ENCODE measurements at places on chromosomes 5 and 9.

- DNase-seq: no peak
These were observed 216.4 kb upstream of the CYLC2 start for GRCh38 chr9:102778746-102779145.

DNA sequence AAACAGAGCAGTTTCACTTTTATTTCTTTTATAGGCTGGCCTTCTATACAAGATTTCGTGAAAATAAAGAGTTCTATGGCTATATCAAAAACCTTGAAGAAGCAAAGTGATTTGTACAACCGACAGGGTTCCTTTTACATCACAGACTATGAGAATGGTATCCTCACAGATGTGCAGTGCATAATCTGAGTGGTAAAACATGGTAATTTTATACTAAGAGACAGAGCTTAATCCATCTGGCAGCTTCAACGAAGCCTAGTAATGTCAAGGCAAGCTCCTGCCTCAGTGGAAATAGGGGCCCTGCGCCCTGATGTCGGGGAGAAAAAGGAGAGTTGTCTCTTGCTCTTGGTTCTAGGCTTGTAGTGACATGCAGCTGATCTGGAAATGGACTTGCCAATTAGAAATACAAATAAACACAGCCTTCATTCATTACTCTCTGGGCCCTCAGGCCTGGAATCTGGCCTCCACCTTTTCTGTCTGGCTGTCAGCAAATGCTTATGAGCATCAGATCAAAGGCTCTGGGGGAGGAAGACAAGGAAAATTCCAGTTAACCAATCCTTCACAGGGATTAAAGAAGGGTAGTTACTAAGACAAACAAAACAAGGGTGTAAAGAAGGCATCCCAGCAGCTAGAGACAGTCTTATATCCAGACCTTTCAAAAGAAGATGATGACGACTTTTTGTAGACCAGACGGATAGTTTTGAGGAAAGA, 33.6 kb upstream of the TRIM32 start:
- DNase-seq: no peak

DNA sequence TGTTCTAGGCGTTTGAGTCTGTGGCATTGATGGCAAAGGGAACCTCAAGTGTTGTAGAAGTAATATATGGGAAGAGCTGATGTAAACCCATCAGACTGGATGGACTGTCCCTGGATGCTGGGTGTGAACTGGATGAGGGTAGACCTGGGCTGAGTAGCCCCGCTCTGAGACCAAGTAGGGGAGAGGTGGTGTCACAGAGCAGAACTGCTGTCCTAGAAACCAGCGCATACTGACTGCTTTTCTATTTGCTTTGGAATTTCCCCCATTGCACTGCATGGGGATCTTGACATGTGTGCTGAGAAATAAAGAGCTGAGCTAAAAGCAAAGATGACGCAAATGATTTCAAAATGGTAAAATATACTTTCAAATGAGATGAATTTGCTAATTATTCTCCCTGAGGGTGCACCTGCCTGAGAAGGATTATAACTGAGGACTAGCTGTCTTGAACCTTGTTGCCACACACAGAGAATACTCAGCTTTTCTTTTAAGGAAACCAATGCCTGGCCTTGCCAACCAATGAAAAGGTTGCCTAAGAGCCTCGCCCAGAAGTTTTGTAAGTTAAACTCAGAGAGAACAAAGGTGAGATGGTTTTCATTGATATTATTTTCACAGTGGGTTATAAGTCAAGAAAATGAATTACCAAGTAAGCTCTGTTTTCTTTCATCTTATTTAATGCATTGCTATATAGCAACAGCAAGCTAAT, 44.8 kb downstream of the NIM1K start:
- no peak for DNase-seq

- no peak for DNase-seq
These were observed 10.5 kb downstream of the PTTG1 start for GRCh38 chr5:160432196-160432595.

DNA sequence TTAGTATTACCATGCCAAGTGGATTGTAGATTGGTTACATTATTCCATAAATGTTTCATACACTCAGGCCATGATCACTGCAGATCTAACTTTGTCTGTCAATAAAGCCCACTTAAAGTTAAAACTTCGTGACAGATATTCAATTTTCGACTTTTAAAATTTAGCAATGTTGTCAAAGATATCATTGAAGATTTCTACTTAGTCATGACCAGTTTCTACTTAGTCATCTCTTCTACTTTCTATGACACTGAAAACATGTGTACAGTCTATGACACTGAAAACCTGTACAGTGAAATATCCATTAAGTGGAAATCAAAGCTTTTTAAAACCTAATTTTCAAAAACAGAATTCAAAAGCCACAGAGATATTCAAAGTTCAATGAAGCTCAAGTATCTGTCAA, 258.2 kb downstream of the MCTP1 start:
- no peak for DNase-seq

DNA sequence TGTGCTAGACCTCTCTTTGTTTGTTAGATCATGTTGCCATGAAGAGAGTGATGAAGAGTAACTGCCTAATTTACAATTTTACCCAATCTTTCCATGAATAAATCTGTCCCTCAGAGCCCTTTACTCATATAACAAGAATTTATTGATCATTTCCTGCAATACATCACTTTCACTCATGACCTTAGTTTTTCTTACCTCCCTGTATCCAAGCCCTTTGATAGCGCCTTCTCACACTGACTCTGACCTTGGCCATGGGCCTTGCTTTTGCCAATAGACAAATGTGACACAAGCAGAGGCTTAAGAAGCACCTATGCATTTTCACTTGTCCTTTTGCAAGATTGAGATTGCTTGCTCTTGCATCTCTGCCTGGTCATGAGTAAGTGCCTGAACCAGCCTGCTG, 288.1 kb downstream of the NNT start:
- DNase-seq: no peak

- DNase-seq: no peak
These were observed 316.2 kb downstream of the BRINP1 start for GRCh38 chr9:119053070-119053469.

DNA sequence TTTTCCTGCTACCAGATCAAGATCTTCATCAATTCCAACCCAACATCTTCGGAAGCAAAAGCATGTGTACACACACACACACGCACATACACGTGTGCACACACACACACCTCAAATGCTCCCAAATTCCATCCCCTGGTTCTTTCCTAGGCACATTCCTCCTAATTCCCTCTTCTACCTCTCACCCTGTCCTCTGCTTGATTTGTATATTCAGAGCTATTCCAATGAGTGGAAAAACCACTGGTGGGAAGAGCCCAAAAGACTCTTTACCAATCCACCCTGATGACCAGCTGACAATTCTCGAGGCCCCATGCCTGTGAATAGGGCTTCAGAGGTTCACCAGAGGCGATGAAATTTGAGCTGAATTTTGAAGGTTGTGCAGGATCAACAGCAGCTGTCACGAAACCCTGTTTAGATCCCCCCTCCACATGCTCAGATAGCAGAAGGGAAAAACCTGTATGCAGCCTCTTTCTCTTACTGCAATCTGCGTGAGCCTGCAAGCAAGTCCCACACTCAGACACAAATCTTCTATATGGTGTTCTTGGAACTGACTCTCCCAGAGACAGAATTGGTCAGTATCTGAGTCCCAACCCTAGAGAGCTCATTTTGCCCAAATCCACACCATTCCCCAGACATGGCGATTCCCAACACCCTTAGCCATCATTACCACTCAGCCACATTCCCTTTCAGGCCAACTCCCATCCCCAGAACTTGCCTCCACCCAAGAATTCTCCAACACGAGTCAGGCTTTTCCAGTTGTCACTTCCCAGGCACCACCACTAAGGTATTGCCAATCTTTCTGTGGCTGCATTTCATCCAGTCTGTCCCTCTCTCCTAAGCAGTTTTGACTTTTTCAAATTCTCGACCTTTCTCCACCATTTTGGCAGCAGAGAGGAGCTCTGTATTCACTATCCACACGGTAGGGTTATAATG, 4.3 kb upstream of the TRIO start:
- DNase-seq: no peak

DNA sequence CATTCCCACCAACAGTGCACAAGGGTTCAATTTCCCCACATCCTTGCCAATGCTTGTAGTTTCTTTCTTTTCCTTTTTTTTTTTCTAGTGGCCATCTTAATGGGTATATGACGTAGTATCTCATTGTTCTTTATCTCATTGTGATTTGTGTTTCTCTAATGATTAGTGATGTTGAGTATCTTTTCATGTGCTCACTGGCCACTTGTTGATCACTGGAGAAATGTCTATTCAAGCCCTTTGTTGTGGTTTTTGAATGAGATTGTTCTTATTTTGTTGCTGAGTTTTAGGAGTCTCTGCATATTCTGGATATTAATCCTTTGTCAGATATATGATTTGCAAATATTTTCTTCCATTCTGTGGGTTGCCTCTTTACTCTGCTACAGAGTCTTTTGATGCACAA, 1.6 kb upstream of the TMED9 start:
- no peak for DNase-seq

DNA sequence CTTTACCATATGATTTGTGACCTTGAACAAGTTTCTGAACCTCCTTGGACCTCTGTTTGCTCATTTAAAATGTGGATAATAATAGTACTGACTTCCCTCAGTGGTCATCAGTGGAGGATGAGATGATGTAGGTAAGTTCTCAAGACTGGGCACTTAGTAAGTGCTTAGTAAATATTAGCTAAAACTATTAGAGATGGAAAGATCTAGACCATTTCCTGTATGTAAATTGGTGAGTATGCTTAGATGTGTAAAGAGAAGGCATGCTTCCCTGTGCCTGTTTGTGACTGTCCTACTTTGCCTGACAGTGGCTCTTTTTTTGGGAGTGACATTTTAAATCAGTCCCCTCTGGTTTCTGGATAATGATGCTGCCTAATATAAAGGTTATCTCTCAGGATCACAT, 288.1 kb downstream of the GABRB2 start:
- DNase-seq: no peak

DNA sequence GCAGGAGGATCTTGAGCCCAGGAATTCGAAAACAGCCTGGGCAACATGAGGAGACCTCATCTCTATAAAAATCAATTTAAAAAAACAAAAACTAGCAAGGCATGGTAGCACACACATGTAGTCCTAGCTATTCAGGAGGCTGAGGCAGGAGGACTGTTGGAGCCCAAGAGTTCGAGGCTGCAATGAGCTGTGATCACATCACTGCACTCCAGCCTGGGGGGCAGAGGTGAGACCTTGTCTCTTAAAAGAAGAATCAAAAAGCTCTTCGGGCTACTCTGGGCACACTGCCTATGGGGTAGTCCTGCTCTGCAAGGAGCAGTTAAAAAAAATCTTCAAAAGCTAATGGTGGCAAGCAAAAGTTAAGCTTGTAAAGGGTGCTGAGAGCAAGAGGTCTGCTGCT, 23.5 kb downstream of the SKP1 start:
- no peak for DNase-seq

GRCh38 chr9:37309136-37309535, 113.4 kb upstream of the GRHPR start:
- no peak for DNase-seq

- DNase-seq: no peak
These were observed 242.1 kb upstream of the NUDT12 start for GRCh38 chr5:103804711-103805110.

GRCh38 chr9:98172604-98173003, 19.8 kb downstream of the CORO2A start:
- DNase-seq: no peak

DNA sequence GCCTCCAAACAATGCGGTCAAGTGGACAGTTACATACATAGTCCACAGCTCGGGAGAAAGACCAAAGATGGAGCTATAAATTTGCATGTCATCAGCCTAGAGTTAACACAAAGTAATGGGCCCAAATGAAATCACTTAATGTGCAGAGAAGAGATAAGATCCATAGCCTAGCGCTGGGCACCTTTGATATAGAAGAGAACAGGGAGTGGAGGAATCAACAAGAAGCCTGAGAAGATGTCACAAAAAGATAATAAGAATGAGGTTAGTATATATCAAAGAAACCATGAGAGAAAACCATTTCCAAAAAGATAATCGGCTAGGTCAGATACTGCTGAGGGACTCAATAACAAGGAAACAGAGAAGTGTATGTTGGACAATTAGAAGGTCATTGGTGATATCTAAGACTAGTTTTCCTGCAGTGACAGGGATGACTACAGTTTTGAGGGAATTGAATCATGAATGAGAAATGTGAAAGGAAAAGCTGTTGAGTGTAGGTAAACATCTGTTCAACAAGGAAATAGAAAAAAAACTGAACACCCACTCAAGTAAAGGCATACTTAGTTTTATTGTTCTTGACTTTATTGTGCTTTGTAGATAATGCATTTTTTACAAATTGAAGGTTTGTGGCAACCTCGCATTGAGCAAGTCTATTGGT, 68.7 kb upstream of the CDH6 start:
- DNase-seq: no peak

DNA sequence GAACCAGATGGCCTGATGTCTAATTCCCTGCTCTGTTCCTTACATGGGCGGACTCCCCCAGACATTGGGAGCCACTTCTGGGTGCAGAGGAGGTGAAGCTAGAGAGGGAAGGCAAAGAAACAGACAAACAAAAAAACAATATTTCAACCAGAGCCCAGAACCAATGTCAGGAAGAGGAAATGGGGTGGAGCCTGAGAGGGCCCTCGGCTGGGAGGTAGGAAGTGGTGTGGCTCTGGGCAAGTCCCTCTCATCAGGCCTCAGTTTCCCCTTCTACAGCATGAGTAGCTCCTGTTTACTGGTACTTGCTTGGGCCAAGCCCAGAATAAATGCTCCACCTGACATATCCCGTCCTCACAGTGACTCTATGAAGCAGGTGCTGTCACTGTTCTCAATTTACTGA, 11.1 kb downstream of the SH2D3C start:
- DNase-seq: no peak

DNA sequence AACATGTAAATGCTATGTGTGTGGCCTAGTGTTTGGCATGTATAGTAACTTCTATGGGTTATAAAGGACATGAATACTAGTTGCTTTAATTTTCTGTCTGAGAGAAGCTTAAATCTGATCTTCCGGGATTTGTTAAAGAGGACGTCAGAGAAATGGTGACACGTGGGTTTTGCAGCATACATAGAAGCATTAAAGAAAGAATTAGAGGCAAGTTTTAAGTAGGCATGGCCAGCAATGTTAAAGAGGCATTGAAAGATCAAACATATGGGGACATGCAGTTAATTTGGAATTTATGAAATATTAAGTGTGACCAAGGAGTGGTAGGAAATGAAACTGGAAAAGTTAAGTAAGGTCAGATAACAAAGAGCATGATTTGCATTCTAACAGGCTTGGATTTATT, 311.4 kb upstream of the RIOK2 start:
- DNase-seq: no peak

DNA sequence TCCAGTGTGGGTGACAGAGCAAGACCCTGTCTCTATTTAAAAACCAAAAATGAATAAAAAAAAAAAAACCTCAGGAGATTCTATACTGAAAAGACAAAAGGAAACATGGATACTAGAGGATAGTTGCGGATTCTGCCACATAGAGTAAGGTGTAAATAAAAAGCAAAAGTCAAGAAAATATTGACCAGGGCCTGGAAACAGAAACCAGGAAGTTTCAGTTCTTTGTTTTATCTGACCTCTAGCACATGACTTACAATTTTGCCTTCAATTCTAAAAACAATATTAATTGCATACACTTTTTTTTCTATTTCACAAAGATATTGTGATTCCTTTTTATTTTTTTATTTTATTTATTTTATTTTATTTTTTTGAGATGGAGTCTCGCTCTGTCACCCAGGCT, 96.2 kb upstream of the NMUR2 start:
- no peak for DNase-seq
